ENCODE measurements at places on chromosomes 6 and 20.

GRCh38 chr6:44735630-44735963, 348.1 kb downstream of the CDC5L start:
- DNase-seq, result no peak

- no peak for DNase-seq
Measured at GRCh38 chr20:17562804-17563305, 7.0 kb upstream of the DSTN start.

DNA sequence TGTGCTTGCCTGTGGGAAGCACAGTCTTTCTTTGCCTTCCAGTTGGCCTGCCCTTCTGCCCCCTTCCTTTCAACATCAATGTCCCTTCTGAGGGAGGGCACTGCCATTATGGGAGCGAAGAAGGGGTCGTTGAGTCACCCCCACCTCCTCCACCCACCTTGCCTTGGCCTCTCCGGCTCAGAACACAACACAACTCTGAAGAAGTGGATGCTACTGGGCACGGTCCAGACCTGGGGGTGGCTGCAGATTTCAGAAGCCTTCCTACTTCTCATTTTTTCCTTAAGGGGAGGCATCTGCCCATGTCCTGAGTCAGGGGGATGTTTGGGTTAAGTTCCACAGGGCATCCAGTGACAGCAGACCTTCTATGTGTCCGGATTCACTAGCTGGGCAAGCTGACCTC, 72.1 kb downstream of the GFOD1 start:
- DNase-seq, result no peak

DNA sequence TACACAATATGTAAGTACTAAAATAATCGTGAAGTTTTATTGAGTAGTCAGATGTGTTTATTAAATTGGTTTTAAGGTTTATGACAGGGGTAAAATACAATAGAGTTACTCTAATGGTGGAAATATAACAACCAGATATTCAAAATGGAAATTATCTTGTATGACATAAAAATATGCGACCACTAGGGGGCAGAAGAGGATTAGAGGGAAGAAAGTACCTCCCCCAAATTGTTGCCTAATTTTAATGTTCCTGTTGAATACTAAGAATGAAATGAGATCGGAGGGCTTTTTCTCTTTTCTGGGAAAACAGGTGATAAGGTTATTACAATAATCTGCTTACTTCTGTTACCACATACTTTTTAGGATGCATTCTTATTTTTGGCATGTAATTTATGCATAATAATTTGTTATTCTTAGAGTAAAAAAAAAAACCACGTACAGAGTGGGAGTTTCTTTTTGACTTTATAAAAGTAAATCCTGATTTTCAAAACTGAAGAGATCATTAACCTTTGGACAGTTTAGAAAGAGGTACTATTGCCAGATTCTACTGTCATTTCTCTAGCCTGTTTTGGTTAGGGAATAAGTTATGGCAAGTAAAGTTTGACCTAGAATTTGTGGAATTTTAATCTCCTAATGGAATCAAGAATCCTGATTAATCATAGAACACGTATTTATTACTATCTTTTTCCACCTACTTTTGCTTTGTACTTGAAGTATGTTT, 159.2 kb downstream of the CD109 start:
- DNase-seq, result no peak

DNA sequence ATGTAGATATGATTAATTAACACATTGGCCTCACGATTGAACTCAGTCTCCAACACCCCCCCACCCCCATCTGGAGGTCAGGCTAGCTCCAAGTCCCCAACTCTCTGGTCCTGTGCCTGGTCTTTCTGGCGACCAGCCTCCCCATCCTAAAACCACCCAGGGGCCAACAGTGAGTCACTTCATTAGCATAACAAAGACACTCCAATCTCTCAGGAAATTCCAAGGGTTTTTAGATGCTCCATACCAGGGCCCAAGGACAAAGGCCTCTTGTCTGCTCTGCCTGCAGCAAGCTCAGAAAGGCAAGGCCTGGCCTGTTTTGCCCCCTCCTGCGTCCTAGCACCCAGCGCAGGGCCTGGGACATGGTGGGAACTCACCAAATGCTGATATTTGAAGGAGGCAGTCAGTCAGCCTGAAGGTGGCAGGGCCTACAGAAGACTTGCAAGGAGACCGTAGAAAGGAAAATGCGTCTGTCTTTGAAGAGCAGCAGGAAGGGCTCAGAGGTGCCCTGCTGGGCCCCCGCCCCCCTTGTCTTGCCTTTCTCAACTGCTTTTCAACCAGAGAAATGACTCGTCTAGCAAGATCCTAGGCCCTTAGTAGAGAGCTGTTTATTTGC, 184.7 kb downstream of the CDH4 start:
- DNase-seq, result no peak

GRCh38 chr6:92962846-92963245, 456.5 kb downstream of the EPHA7 start:
- DNase-seq, result no peak

GRCh38 chr20:40749985-40750506, 61.0 kb upstream of the MAFB start:
- DNase-seq, result no peak

DNA sequence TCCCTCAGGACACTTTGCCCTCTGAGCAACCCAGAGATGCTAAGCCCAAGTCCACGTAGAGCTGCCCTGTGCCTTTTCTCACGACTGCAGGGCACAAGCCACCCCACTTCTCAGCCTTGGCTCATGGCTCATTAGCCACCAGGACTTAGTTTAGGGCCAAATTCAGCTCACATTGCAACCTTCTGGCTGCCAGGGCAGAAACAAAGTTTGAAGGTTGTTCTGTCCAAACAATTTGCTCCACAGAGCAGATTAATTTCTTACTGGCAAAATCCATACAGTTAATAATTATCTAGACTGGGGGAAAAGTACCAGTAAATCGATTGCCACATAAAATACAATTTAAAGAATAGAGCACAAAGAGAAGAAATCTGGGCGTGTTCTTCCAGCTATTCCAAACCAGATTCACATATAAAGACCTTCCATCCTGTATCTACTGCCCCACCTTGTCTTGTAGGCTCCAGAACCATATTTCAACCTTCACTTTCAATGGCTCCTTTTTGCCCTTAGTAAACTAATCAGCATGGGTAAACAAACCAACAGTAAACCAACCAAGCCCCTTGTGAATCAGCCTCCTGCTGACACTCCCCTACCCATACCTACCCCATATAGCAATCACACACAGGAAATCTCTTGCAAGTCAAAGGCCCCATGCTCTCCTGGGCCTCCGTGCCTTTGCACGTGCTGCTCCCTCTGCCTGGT, 101.9 kb downstream of the QRSL1 start:
- no peak for DNase-seq

- DNase-seq, result no peak
Measured at GRCh38 chr20:61748376-61748775, 317.3 kb downstream of the TAF4 start.

DNA sequence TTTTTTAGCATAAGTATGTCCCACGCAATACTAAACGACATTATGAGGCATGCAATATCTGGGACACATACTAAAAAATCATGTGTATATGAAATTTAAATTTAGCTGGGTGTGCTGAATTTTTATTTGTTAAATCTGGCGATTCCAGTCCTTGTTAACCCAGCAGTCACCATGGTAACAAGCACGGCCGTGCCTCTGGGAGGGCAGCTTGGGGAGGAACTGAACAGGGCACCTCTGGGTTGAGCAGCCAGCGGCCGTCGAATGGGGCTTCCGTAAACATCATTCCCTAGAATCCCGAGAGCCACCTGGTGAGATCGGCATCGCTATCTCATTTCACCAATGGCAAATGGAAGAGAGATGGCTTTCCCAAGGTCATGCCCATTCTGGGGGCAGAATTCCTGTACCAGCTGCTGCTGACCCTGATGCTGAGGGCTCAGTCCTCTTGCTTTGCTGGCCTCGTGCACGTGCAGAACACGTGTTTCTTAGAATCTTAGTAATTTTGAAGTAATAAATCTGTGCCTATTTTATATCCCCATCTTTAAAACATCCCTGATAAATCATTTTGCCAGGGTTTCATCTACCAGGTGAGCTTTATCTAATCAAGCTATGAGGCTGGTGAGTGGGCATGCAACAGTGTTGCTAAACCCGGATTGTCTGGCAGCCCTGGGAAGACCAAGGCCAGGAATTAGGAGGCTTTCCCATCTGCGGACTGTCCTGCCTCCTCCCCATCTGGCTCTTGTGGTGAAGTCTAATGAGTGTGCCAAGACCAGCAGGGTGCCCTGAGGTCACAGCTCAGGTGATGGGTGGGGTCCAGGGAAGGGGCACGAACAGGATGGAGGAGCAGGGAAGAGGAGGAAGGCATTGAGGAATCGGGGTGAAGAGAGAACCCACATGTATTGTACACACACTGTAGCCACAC, 85.1 kb downstream of the AGPAT4 start:
- no peak for DNase-seq

DNA sequence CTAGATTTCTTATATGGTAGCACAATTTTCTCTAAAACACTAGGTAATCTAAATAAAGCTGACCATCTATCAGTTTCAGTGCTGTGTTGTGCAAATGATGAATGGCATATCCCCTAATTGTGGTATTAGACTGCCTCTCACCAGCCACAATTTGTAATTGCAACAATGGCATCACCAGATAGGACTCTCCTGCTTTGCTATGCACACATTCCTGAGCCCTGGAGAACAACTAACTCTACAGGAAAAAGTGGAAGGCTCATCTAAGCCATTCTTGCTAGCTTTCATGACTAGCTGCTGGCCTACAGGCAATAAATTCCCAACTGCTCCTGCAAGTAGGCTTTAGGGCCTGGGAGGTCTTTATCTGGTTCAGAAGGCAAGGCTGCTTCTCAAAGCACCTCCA, 974.1 kb downstream of the EYS start:
- DNase-seq, result no peak

DNA sequence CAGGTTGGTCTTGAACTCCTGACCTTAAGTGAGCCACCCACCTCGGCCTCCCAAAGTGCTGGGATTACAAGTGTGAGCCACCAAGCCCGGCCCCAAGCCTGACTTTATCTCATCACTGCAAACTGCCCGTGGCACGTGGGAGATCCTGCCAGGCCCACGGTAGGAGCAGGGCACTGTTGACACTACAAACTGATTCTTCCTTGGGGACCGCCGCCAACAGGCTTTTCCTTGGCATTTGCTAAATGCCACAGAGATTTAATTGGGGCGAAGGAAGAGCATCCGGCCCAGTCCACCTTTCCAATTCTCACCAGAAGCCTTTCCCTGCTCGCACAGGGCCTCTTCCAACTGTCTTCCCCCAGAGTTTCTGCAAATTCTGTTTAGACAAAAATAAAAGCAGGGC, 11.0 kb downstream of the ATP9A start:
- no peak for DNase-seq

GRCh38 chr6:21271428-21272155, 322.0 kb upstream of the SOX4 start:
- no peak for DNase-seq

GRCh38 chr20:63191400-63191799, 24.5 kb downstream of the YTHDF1 start:
- no peak for DNase-seq

DNA sequence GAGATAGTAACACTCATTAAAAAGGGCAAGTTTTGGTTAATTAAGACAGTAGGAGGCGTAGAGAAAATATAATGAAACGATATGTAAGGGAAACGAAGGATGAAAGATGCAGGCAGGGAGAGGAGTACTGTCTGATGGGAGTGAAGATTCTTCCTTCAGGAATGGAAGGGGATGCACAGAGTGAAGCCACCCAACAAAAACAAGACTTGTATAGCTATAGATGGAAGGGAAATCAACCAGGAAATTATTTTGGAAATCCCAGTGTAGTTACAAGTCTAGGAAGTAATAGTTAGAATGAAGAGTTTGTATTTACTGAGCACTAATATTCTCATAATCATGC, 19.7 kb upstream of the HLA-DRB1 start:
- DNase-seq, result no peak

- peak; percentile 95 for DNase-seq
Measured at GRCh38 chr20:45971675-45972499, at the start of gene ZNF335. ZNF335 (minus strand) TSS chr20:45972203; CDS start chr20:45971410, 793 bp downstream.

DNA sequence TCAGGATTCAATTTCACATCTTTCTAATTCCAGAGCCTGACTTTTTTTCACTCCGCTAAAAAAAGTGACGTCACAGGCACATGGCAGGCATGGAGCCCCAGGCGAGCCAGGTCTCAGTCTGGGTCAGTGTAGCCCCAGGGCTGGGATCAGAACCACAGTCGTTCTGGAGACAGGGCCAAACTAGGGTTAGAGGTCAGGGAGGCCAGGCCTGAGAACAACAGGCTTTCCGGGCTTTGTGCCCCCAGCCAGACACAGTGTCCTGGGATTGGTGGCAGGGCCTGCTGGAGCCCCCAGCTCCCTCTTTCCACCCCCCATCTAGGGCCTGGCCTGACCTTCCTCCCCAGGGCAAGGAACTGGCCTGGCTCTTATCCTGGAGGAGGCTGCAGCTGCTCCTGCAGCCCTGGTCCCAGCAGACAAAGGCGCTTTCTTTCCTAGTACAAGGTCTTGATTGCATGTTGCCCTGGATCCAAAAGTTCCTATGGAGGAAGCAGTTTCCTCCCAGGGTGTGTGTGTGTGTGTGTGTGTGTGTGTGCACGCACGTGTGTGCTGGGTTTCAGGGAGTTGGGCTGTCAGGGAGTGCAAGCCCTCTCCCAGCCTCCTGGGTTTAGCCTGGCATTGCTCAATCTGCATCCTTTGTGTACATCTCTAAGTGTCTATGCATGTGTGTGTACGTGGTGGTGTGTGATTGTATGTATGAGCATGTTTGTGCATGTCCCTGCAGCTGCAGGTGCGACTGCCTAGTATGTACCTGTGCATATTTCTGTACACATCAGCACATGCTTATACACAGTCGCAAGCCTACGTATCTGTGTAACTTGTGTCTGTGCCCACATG, 26.5 kb upstream of the EMILIN3 start:
- no peak for DNase-seq

GRCh38 chr6:215335-216034, 76.8 kb upstream of the DUSP22 start:
- peak; percentile 29 for DNase-seq

DNA sequence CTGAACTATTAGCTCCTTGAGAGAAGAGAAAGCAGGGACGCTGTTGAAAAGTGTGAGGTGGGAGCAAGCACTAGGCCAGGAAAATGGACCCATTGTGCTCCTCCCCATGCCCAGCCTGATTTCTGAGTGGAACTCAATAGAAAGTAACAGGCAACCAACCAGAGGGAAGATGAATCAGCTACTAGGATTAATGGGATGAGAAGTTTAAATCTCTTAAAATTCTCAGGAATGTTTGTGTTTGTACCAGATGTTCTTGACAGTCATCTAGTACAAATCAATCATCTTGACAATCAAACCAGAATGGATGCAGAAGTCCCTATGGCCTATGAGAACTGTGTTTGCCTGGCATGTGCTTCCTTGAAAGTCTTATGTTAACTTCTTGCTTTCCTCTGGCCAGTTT, 48.9 kb downstream of the HDDC2 start:
- DNase-seq, result no peak

- DNase-seq, result peak; percentile 16
Measured at GRCh38 chr20:1302685-1303541, 26.0 kb downstream of the SDCBP2 start.

DNA sequence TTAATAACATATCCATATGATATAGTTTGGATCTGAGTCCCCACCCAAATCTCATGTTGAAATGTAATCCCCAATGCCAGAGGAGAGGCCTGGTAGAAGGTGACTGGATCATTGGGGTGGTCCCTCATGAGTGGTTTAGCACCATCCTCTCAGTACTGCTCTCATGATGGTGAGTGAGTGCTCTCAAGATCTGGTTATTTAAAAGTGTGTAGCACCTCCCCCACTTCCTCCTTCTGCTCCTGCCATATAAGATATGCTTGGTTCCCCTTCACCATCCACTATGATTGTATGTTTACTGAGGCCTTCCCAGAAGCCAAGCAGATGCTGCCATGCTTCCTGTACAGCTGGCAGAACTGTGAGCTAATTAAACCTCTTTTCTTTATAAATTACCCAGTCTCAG, 22.9 kb downstream of the IRF4 start:
- no peak for DNase-seq
